ENCODE measurements at places on chromosomes 2 and 18.

GRCh38 chr18:51390702-51391101, 193.2 kb upstream of the MEX3C start:
- DNase-seq, result no peak

- no peak for DNase-seq
These were observed 201.4 kb upstream of the CYP26B1 start for GRCh38 chr2:72349016-72349415.

- DNase-seq, result no peak
These were observed 86.6 kb upstream of the ZFP36L2 start for GRCh38 chr2:43312755-43313641.

DNA sequence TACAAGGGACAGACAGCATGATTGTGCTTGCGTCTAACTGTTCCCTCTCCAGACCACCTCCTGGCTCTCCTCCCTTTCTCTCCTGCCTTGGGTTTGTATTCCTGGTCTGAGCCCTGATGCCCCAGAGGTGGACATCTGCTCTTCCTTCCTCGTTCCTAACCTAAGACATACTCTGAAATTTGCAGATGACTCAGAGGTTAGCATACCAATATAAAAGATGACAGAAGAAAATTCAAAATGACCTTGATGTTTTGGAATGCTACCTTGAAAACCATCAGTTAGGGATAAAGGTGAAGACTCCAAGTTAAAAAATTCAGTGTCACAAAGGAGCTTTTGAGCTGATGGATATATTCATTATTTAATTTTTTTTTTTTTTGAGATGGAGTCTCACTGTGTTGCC, 12.9 kb downstream of the SMYD1 start:
- no peak for DNase-seq

DNA sequence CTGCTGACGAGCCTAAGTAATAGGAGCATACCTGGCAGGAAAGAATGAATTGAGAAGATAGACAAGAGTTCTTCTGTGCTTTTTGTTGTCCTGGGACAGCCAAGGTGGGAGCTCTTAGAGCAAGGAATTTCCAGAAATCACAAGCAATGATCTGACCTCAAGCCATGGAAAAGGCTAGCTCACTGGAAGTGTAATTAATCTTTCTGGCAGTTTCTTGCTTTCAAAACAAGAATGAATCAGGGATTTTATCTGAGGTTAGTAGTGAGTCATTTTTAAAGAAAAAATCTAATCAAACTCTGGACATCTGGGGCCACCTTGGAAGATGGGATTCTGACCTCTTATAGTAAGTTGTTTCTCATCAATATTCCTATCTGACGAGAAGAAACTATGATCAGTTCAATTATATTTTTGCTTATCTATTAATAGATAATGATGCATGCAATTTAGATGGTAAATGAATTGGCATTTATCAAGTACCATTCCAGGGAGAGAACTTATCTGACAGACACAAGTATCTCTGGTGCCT, 98.0 kb downstream of the ADCYAP1 start:
- no peak for DNase-seq

GRCh38 chr2:44623622-44624351, 262.0 kb downstream of the CAMKMT start:
- no peak for DNase-seq

DNA sequence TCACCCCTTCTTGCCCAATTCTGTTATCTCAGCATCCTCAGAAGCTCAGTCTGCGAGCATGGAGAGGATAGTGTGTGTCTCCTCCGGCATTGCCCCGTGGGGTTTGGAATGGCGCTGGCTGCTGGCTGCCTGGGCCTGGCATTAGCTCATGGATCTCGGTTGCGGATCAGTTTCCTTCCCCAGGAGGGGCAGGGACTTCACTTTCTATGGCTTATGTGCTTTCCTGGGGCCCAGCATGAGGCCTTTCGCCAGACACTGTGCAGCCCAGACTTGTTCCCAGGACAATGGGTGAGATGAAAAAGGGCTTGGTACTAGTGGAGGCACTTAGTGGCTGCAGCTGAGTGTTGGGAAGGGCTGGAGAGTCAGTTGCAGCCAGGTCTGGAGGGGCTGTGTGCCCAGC, 143.3 kb downstream of the GLI2 start:
- no peak for DNase-seq

GRCh38 chr18:58762781-58763171, 91.5 kb downstream of the MALT1 start:
- no peak for DNase-seq

- no peak for DNase-seq
These were observed 391.6 kb upstream of the HS6ST1 start for GRCh38 chr2:128710242-128710641.

- DNase-seq, result no peak
These were observed 53.9 kb upstream of the CYTIP start for GRCh38 chr2:157497638-157498314.

GRCh38 chr2:41764131-41764530, 283.7 kb upstream of the PKDCC start:
- DNase-seq, result no peak

GRCh38 chr2:6878549-6878948, 972 bp downstream of the RSAD2 start:
- no peak for DNase-seq

DNA sequence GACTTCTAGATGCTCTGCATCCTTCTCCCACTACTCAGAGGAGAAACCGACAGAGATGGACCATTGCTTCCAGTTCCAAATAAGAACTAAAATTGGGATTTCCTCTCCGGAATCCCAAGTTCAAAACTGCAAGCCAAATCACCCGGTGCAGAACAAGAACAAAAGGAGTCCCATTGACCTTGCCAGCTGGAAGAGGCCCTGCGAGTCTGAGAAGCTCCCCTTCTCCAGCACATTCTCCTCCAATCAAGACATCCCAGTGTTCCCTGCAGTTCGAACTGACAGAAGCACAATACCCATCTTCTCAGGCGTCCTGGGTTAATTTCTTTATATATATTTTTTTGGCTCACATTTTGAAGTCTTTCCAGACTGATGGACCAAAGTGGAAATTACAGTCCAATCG, 195.3 kb upstream of the MEIS1 start:
- DNase-seq, result no peak

DNA sequence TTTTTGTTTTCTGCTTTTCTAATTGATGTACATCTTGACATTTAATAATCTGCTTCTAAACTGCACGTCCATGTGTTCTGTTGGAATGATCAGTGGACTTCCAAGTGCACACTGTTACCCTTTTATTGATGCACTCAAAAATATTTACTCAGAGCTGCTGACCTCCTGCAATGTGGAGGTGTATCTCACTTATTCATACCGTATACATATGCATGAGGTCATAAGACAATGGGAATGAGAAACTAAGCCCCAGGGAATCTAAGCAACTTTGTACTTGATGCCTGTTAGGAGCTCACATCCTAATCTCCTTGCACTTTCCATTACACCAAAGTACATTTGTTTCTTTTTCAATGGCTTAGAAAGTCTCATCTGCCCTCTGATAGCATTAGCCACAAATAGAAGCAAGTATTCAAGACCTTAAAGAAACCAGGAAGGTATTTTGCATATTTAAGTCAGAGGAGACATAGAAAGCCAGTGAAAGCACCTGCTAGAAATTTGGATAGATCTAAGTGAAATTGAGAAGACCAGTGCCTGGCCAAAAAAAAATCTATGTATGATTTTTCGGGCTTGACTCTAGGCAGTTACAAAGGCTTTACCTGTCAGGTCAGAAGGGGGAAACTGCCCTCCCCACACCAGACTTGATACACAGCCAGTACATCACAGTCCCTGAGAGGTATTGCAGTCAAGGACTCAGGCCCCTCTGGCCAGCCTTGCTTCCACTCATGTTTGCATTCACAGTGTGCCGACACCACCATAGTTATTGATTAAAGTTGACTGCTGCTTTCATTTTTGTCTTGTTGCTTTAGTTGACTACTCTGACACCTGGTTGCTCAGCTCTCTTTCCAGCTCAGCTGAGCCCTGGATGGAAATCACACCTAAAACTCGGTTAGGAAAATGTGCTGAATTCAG, 391.7 kb upstream of the CYRIA start:
- DNase-seq, result no peak

- DNase-seq, result no peak
These were observed 9.5 kb upstream of the MYL1 start for GRCh38 chr2:210324458-210324857.

GRCh38 chr2:241570961-241571581, 12.5 kb downstream of the BOK start:
- no peak for DNase-seq

DNA sequence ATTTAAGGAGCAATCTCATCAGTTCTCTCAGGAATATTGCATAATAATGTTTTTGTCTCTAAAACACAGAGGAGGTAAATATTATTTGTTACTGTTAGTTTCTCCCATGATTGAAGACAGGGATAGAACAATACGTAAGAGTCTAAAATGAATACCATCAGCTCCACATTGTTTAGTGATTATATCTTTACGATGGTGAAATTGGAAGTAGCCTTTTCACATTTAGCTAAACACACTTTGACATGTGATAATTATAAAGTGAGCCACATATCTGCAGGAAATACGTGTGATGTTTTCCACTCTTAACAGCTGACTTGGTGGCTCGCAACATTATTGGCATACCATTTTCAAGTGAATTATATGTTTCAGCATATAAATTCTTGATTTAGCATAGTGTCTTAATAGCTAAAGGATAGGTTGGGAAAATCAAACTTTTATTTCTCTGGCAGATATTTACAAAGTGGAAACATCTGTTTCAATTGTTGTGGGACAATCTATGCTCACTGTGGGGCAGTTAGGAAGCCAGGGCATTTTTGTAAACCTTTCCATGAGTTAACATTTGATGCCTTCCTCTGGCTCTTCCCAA, 208.1 kb upstream of the RASGRP3 start:
- DNase-seq, result no peak

GRCh38 chr2:159124441-159124911, 156.0 kb downstream of the TANC1 start:
- no peak for DNase-seq

DNA sequence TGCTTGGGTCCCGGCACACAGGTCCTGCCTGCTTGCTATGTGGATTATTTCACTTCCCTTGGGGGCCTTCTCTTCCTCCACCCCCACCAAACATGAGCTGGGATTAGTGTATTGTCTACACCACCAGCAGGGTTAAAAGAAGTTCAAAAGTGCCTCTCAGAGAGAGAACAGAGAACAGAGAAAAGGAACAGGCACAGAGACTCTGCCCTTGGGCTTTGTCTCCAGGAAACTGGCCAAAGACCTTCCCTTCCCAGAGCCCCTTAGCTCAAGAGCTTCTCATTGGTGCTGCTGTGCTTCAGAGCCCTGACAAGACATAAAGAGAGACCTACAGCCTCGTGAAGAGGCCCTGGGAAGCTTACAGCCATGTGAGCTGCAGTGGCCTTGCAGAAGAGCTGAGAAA, 7.1 kb upstream of the FIGLA start:
- DNase-seq, result no peak

DNA sequence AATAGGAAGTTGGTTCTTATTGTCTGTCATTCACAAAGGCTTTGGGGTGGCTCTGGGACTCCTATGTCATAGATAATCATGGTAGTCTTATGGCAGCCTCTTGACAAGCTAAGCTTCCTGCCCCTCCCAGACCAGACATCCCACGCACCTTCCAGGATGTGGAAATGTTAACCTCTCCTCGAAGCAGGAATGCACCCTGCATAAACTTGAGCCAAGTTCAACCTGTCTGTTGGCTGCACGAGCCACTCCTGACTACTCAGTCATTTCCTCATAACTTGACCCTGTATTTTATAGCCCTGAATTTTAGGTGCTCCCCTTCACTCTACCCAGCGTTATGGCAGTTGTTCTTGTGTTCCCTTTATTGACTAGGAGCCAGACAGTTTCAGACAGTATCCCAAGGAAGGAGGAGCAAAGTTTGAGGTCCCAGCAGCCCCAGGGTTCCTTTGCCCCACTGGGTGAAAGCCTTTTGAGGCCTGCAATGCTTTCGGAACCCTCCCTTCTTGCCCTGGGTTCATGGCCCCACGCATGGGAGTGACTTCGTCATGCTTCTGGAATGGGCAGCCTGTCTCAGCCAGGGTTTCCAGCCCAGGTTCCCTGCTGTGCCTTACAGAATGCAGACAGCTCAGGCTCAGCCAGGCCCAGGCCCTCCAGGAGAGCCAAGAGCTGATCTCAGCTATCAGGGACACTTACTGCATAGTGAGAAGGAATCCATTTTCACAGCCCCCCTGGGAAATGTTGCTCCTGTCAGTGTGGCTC, 15.6 kb upstream of the INO80C start:
- DNase-seq, result no peak

DNA sequence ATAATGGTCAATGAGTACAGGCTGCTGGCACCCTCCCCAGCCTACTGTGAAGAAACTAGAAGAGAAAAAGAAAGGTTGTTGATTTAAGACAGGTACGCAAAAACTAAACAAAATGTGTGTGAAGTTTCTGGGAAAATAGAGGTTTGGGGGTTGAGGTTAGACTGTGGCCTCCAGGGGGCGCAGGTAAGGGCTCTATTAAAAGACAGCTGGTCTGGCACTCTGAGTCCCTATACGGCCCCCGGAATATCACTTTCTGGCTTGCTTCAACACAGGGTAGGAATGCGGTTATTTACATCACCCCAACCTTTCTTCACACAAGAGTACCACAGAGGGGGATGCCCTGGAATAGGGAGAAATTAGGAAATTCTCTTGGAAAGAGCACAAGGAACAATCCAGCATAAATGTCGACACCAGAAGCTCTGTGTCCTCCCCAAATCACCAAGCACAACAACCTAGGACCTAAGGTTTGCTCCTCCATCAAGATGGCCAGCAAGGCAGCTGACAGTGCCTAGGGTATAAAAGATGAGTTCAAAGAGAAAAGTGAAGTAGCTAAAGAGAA, 480.8 kb upstream of the KLHL29 start:
- no peak for DNase-seq

DNA sequence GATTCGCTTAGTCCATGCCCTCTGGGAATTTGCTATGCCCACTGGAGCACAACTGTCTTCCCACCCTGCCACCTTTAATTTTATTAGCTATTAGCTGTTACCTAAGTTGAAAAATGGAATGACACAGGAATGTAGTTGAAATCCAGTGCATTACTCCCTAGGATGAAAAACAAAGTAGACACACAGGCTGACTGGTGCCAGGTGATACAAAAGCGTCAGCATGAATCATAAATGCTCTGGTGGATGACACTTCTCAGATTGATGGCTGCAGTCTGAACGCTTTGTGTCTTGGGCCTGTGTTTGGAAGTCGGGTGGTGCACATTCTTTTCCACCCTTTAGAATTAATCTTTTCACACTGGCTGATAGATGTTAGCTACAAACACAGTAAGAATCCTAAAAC, 802.0 kb downstream of the DCC start:
- no peak for DNase-seq

- DNase-seq, result no peak
These were observed 46.9 kb upstream of the POMC start for GRCh38 chr2:25215232-25215631.
